A549 (cell line): ENCODE measurements at places on chromosomes 2 and 18. TPM values are rescaled to one million over a fixed set of nuclear protein-coding genes. Genes with fewer than 3 reads are reported as not detected.

DNA sequence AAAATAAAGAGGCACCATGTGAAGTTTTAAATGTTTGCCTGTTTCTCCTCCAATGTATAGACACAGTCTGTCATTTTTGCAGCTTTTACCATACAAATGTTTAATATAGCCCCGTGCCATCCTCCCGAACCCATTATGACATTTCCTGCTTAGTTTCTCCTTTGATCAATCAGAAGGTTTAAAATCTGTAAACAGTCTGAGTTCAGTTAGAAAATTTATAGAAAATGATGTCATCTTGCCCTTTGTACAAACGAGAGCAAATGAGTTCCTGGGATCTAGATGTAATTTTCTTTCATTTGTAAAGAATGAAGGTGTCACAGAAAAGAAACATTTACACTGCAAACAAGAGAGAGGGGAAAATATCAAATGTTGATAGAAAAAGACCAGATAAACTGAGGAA lies 62.7 kb upstream of the NFU1 start:
- no peak for DNase-seq

DNA sequence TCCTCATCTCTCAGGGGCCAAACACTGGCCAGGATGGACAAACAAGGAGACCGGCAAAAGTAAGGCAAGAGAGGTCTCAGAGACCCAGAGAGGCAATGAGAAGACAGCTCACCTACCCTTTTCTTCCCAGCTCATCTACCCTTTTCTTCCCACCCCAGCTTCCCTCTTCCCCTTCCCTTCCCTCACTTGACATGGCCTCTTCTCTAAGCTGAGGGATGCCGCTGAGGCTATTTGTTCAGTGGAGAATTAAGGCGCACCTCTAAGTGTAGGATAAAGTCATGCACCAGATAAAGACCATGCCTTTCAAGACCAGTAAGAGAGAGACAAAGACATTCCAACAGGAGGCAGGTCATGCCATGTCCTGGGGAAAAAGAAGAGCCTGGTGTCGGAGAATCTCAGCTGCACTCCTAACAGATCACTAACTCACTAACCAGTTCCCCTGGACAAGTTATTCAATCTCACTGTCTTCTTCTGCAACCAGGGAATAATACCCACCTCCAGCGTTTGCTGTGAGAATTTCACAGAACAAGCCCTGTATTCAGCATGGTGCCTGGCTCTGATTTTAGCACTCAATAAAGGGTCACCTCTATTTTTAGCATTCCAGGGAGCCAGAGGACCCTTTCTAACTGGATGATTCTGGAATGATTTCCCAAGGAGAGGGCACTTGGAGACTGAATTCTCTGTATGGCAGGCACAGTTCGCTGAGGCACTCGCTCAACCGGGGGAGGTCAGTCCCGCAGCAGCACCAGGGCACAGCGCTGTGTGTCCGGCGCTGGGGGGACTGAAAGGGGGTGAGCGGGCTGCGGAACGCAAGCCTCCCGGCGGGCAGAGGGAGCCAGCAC lies 3.0 kb upstream of the FOSL2 start:
- no peak for DNase-seq

VSNL1 gene
- not detected in 3 replicates for polyA plus RNA-seq

DNA sequence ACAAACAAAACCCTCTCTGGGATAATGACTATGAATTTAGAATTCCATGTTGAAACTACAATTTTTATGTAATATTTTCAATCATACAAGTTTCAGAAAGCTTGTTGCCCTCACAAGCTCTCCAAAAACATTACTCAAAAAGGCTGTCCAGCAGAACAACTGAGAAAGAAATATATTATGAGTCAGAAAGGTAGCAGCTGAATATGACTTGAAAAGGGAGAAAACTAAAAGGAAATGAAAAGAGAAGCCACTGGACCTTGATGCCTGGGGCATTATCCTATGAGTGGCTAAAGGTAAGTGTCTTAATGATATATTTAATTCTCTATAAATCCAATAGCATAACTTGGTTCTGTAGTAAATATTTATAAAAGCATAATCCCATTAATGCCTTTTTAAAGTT lies 61.8 kb downstream of the NXPH2 start:
- no peak for DNase-seq

REG1B gene
- not detected in 3 replicates for polyA plus RNA-seq

DNA sequence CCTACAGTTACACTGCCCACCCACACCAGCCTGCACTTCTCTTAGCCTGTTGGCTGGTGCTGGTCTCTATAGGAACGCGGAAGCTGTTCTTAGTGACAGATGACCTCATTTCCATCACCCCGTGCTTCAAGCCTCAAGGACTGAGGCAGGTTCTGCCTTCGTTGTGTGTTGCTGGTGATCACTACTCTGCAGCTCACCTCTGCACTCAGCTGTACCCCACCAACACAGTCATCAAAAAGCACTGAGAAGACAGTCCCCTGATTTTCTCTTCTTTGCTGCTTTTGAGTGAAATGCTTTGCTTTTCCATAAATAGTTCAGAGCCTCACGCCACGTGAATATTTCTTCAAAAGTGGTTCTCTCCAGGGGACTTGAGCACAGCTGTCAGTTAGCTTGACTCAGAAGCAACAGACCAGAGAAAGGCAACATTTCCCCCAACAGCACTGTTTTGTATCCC lies 225.7 kb upstream of the CCDC150 start:
- no peak for DNase-seq

- DNase-seq, result no peak
Observed at GRCh38 chr2:84838434-84839145, 42.3 kb downstream of the TRABD2A start.
